ENCODE measurements at places on chromosomes 6 and 20.

DNA sequence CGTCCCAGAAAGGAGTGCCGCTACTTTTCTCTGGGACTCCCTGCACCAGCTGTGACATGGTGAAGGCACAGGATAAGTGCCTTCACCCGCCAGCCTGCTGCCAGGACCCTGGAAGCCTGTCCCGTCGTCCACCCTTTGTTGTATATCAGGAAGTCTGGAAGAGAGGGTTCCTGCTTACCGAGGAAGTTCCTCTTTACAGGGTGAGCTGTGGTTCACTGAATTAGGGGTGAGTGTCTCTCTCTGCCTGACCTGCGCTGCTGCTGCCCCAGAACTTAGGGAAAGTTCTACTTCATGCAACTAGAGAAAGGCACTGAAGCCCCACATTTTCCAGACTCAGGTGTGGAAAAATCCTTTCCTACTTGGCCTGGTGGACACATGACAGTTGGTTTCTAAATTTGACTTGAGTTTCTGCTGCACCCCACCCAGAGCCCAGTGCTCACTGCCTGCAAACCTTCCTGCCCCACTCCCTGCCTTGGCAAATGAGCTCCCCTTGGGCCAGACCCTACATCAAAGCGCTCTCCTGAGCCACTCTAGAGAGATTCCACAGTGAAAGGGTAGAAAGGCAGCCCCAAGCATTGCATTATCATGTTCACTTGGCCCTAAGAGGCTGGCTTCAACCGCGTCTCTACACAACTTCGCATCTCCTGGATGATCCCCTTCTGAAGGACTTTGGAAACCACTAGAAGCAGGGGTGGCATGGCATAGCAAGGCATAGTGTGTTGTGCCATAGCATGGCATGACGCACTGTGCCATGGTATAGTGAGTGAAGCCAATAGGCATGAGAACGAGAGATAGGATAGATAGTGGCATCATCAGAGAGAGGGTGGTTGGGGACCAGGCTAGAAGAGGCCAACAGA lies 215.8 kb upstream of the CDYL start:
- DNase-seq, result no peak

DNA sequence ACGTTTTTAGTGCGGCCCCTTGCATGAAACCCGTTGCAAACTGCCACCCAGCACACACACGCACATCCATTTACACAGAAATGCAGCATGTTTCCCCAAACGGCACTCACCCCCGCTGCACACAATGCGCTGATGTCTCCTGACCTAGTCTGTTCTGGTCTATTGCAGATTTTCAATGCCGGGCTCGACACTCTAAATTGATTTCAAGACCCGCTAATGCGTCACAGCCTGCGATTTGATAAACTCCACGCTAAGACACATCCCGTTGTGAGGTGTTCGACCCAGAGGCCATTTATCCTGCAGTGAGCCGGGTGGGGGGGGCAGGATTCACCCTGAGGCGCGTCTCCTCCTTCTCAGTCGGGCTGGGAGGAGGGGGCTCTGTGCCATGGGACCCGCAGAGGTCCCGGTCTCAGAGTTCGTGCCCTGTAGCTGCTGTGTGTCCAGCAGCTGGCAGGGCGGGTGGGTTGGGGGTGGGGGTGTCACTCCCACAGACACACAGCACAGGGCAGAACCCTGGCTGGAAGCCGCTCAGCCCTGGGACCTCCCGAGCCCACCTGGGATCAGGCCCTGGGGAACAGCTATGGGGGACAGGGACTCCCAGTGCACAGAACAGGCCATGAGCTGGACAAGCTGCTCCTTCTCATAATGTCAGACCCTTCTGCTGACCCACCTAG lies 367.9 kb downstream of the PREX1 start:
- no peak for DNase-seq

DNA sequence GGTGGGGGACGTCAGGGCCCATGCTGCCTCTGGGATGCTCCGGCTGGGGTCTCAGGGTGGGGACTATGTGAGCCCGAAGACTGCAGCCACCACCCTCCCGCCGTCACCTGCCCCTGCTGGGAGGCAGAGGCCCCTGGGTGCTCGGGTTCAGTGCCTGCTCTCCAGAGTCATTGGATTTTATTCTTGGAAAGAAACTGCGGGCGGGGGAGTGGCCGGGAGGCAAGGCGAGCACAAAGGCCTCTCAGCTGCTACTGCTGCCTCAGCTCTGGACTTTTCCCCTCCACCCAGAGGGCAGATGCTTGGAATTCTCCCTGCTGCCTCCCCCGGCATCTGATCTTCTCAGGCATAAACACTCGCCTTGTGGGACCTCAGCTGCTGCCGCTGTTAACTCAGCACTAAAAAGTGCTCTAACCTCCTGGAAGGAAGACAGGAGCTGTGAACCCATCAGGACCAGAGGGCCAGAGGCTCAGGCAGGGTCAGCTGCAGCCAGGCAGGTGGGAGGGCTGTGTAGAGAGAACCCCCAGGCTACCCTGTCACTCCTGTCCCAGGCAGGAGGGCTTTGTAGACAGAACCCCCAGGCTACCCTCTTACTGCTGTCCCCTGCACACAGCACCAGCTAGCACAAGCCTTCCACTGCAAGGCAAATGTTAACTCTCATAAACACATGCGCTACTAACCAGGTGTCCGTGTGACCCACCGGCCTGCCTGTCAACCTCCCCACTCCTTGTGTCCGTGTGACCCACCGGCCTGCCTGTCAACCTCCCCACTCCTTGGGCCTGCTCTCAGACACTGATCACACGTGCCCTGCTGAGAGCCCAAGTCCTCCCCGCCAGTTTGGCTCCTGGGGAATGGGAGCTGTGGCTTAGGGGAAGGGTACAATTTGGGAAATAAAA lies 9.4 kb upstream of the FRMD1 start:
- no peak for DNase-seq

GRCh38 chr20:10075606-10076005 lies 40.8 kb downstream of the ANKEF1 start:
- no peak for DNase-seq

GRCh38 chr6:158782432-158783166 lies 36.6 kb downstream of the EZR start:
- DNase-seq, result no peak

- no peak for DNase-seq
Observed at GRCh38 chr6:107413966-107414645, 45.3 kb downstream of the PDSS2 start.

GRCh38 chr20:23244156-23244915 lies 106.3 kb upstream of the NXT1 start:
- no peak for DNase-seq

- DNase-seq, result no peak
Observed at GRCh38 chr20:1888796-1889463, 6.3 kb upstream of the SIRPA start.

DNA sequence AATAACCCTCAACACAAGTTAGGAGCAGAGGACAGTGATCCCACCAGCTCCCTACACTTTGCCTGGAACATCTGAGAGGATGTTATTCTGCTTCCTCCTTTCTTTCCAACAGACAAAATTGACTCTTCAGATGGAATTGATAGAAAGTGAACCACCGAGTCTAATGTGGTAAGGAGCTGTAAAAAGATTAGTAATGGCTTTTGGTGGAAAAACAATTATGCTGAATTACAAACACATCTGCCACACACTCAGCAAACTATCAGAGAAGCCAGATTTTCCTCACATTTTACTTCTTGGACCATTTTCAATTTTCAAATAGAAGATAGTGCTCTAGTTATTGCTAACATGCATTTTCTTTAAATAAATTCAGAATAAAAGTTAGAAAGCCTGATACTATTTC lies 171.8 kb upstream of the COL21A1 start:
- DNase-seq, result no peak

DNA sequence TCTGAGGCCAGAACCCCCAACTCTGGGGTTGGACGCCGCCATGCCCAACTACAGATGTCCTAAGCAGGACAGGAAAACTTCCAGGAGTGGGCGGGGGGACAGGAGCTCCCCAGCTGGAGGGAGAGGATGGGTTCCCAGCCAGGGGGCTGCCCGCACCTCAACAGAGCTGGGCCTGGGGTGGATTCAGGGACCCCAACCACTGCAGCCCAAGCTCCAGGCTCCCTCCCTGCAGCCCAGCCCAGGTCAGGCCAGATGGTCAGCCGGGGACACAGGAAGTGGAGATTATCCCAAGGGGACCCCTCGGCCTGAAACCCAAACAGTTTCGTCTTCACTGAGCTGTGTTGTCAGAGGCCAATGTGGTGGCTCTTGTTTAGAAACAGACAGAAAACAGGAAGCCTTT lies 9.4 kb downstream of the LAMA5 start:
- no peak for DNase-seq

- no peak for DNase-seq
Observed at GRCh38 chr6:107982486-107982885, 24.5 kb upstream of the SEC63 start.

- no peak for DNase-seq
Observed at GRCh38 chr6:126650931-126651330, 311.0 kb downstream of the CENPW start.

DNA sequence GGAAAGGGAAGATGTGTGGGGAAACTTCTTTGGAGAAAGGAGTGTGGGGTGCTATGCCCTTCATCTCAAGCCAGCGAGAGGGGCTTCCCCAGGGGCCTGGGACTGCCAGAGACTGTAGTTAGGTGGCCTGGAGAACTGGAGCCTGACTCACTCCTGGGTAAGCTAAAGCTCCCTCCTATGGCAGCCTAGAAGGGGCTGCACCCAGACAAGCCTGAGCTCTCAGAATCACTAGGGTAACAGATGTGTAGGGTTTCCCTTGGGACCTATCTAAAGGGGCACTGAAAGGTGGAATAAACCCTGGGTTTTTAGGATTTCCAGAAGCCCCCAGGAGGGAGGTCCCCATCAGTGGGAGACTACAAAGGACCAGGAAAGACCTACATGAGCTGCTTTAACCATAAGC lies 1.6 kb upstream of the ARMC2 start:
- DNase-seq, result no peak

- no peak for DNase-seq
Observed at GRCh38 chr6:31575335-31575901, at the start of gene TNF. Gene TNF (plus strand): TSS chr6:31575565. CDS start chr6:31575742, 177 bp downstream.

GRCh38 chr6:6724539-6725467 lies 136.3 kb downstream of the LY86 start:
- DNase-seq, result no peak

- DNase-seq, result no peak
Observed at GRCh38 chr6:108030211-108030610, 44.3 kb downstream of the OSTM1 start.

DNA sequence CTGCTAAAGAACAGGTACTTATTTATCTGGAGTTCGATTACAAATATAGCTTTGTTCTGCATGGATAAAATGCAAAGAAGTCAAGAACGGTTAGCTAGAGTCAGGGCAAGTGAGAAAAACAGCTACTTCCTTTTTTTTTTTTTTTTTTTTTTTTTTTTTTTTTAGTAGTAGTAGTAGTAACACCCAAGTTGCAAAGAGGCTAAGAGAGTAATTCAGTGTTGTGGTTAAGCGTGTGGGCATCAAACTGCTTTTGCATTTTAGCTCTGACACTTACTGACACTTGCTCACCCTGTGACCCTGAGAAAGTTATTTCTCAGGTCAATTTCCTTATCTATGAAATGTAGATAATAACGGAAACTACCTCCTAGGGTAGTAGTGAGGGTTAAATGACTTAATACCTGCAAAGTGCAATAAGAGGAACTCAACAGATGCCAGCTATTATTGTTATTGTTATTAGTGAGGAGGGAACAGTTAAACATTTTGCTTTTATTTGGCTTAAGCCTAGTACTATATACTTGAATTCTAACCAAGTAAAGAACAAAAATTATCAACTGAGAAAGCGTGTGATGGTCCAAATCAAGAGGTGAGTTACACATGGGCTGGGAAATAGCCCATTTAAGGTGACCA lies 86.7 kb upstream of the BACH2 start:
- no peak for DNase-seq

DNA sequence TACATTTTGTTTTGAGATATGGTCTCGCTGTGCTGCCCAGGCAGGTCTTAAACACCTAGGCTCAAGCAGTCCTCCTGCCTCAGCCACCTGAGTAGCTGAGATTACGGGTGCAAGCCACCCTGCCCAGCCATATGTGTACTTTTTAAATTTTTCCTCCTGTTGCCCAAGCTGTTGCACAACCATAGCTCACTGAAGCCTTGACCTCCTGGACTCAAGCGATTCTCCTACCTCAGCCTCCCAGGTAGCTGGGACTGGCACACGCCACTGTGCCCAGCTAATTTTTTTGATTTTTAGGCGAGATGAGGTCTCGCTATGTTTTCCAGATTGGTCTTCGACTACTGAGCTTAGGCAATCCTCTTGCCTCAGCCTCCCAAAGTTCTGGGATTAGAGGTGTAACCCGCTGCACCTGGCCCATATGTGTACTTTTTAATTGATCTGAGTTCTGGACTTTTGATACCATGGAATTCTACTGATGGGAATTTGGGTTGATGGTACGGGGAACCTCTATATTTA lies 44.9 kb downstream of the ITCH start:
- DNase-seq, result no peak

- DNase-seq, result no peak
Observed at GRCh38 chr6:8627085-8627861, 191.9 kb upstream of the SLC35B3 start.

DNA sequence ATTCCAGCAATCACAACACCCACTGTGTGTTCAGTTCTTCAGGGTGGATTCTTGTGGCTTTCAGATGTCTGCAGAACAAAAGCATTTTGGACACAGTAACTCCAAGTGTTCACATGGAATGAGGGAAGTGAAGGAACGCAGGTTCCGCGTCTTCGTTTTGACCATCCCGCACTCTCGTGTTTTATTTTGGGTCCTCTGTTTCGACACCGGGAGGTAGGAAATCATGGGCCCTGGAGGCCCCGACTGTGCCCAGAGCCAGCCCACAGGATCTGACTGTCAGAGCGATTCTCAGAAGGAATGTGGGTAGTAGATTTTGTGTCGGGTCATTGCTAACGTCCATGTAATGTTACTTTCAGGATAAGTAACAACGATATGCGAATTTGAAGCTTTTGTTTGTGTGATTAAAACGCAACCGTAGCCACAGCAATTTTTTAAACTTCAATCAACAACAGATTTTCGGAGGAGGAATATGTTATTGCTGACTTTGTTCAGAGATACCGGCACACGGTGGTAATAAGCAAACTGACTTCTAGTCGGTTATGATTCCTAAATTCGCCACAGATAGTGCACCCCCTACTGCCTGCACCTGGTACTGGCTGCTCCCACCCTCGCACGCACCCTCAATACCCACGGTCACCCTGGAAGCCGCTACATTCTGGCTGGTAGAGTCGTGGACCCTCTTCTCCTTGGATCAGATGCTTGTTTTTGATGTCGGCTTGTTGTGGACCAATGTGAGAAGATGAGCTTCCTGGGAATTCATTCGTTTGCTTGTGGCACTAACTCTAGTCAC lies 10.5 kb downstream of the NPEPL1 start:
- no peak for DNase-seq

- DNase-seq, result no peak
Observed at GRCh38 chr6:39951191-39951590, 16.9 kb upstream of the MOCS1 start.

- no peak for DNase-seq
Observed at GRCh38 chr6:89921691-89922090, 27.4 kb downstream of the GJA10 start.
